ENCODE measurements at places on chromosomes 2 and 18.

DNA sequence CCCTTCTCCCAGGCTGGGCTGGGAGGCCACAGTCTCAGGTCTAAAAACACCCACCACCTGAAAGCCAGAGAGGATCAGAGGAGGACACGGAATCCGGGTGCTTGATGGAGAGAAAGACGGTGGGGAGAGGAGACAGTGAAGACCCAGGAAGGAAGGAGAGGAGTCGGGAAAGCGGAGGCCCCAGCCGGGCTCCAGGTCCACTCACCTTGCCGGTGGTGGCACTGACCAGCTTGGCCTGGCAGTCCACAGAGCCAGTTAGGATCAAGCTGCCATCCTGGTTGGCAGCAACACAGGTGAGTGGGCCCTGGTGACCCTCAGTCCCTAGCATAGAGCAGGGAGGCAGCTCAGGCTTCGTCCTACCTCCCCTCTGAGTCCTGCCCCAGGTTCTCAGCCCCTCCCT lies 4.3 kb downstream of the AAMP start:
- DNase-seq, result no peak

- DNase-seq, result no peak
Measured at GRCh38 chr2:96753661-96754282, 6.9 kb upstream of the CNNM4 start.

DNA sequence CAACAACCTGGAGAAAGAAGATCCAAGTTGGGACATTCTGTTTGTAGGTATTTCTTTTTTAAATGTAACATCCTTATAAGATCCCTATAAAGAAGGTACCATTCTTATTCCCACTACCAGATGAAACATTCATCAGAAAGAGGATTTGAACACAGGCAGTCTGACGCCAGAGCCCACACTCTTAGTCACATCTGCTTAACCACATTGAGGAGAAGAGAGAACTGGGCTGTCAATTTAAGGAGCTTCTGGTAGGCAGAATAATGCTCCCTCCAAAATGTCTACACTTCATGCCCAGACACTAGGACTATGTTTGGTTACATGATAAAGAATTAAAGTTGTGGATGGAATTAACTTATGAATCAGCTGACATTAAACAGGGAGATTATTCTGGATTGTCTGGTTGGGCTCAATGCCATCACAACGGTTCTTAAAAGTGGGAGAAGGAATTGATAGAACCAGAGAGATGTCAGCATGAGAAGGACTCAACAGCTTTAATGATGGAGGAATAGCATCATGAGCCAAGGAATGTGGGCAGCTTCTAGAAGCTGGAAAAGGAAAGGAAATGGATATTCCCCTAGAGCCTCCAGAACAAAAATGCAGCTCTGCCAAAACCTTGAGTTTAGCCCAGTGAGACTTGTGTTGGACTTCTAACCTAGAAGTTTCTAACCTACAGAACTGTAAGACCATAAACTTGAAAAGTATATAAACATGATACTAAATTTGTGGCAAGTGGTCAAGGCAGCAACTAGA lies 82.2 kb downstream of the KLF7 start:
- no peak for DNase-seq

GRCh38 chr18:48161911-48162698 lies 231.6 kb upstream of the SMAD2 start:
- no peak for DNase-seq

GRCh38 chr2:134224005-134224404 lies 29.9 kb upstream of the MGAT5 start:
- no peak for DNase-seq

- DNase-seq, result no peak
Measured at GRCh38 chr2:68098291-68098797, 35.5 kb upstream of the C1D start.

- no peak for DNase-seq
Measured at GRCh38 chr2:224449212-224450147, 47.6 kb upstream of the FAM124B start.

DNA sequence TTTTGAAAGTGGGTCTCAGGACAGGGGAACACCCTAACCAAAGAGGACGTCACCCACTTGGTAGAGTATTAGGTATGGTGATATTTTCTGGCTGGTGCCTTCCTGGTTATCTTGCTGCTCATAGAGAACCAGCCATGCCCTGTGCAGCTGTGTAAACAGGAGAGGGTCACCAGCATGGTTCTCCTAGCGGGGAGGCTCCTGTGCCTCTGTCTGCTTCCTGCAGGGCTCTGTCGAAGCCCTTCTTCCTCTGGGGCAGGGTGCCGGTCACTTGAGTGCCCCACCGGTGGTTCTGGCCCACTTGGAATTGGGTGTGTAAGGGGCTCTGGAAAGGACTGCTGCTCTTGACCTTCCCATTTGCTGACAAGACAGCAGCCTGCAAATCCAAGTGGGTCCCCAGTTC lies 131.6 kb upstream of the MSH6 start:
- no peak for DNase-seq

DNA sequence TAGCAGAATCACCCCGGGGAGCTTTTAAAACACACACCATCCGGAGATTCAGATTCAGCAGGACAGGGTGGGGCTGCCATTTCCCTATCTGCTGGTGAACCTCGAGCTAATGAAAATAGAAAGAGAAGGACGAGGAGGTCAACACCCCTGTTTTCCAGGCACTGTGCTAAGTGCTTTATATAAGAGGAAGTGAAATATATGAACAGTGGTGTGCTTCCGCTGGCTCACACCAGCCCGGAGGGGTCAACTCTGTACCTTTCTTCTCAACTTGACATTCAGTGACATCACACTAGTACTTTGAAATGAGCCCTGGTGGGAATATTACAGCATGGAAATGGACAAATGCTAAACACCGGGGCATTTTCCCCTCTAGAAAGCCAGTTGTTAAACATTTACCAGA lies 108.3 kb upstream of the LTBP1 start:
- no peak for DNase-seq

DNA sequence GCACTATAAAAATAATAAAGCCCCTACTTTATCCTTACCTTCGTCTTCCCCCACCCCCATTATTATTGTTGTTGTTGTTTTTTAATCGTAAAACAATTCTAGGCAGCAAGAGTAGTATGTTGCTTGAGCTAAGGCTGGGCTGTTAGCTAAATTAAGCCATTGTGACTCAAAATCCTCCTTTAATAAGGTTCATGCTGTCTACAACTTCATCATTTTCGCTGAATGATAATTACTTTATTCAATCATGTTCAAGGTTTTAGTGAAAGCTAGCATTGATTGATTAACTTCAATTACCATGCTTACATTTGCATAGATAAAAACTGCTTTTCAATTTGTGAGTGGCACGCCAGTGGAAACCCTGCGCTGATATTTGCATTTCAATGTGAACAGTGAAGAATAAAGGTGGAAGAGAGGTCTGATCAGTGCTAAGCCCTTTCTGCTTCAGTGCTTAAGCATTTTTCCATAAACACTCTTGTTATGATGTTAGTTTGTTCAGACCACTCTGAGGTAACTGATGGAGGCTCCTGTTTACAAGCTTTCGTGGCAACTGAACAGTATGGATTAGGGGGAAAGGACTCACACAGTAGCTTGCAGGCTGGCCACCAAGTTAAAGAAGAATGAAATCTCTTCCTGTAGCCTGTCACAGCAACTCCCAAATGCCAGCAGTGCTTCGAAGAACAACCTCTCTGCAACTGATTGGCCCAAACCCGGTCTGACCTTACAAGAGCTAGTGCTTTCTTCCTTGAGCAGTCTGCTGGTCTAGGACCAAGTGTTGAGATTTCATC lies 156.8 kb downstream of the GPD2 start:
- DNase-seq, result no peak

GRCh38 chr2:224901121-224901676 lies 141.1 kb downstream of the DOCK10 start:
- no peak for DNase-seq

DNA sequence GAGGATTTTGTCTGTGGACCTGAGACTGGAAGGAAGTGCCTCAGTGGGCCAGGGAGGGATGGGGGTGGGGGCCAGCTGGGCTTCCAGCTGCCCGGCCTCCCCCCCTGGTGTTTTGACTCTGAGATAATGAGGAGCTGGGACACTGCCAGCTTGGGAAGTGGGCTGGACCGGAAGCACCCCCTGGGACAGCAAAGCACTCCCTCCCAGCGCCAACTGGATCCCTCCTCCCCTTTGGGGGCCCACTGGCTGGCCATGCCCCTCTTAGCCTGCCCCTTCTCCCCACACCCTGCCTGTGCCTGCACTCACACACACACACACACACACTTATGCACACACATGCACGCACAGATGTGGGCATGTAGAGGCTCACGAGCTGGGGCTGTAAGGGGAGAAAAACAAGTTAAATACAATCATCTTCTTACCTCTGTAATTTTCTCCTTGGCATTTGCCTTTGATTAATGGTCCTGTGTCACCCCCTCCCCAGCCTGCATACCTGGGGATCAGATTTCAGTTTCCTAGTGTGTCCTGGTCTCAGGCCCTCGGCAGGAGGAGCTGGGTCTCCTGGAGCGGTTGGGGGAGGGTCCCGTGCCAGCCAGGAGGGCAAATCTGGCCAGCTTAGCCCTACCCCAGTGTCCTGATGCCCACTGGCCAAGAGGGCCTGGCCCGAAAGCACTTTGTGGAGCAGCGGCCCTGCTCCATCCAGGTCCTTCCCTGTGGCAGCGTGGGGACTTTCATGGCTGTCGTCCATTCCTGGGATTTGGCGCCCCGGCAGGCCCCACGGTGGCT lies 3.6 kb downstream of the ITM2C start:
- DNase-seq, result no peak
